ENCODE measurements at places on chromosomes 12 and 14.

DNA sequence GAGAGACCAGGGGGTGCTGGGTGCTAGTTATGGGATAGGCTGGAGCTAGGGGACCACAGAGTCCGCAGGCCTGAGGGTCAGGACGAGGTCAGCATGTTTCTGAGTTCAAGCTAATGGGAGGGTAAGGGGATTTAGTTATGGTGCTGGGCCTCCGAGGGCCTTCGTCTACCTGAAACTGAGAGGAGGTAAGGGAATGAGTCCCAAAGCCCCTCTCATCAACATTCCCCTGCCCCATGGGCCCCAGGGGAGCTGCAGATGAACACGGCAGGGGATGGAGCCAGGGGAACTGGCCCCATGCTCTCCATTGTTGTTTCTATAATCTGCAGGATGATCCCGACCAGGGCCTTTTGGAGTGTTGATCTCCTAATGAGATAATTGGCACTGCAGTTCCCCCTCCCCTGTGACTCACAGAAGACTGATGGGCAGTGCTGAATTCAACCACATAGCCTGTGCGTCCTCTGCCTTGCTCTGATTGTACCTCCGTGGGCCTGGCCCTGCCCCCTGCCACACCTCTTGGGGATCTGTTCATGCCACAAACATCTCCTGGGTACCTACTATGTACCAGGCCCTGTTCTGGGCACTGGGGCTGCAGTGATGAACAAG lies 21.4 kb downstream of the FAIM2 start:
- no peak for DNase-seq

DNA sequence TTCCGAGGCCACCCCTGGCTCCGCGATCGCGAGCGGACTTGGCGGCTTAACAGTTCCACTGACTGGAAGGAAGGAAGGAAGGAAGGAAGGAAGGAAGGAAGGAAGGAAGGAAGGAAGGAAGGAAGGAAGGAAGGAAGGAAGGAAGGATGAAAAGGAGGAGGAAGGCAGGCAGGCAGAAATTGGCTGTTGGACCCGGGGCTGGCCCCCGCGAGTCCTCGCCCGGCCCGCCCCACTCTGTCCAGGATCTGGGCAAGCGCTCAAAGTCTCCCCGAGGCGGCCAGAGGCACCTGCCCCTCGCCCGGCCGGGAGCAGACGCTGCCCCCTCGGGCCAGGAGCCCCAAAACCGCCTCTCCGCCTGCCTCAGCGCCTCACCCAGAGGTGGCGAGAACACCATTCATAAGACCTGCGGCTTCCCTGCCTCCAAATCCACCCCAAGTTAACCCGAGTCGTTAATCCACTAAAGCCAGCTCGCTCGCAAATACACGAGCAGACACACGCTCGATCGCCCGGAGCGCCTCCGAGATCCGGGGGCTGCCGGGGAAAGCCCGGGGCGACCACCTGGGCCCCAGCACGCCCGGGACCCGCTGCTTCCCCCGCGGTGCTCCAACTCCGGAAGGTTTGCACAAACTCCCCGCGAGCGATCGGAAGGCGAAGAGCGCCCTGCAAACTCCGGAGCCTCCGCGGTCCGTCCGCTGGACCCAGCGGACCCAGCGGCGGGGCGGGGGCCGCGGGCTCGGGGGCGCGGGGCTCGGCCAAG lies 844 bp downstream of the DPF3 start:
- DNase-seq = no peak

DNA sequence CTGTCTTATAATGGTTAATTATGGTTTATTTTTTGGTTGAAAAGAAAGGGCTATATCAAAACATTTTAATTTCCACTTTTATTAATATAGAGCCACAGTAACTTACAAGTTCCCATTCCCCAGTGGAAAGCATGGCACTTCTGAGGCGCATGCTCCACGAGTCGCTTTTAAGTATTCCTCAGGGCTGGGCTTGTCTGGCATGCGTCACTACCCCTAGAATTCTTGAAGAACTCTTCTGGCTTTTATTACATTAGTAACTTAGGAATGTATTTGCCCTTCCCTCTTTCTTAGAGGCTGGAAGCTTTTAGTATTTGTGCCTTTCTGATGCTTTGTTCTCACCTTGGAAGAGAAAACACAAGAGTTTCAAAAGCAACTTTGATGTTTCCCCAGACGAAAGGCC lies 81.1 kb downstream of the ESR2 start:
- DNase-seq = no peak

- DNase-seq = no peak
These were observed 167.9 kb downstream of the PHETA1 start for GRCh38 chr12:111201036-111201435.

DNA sequence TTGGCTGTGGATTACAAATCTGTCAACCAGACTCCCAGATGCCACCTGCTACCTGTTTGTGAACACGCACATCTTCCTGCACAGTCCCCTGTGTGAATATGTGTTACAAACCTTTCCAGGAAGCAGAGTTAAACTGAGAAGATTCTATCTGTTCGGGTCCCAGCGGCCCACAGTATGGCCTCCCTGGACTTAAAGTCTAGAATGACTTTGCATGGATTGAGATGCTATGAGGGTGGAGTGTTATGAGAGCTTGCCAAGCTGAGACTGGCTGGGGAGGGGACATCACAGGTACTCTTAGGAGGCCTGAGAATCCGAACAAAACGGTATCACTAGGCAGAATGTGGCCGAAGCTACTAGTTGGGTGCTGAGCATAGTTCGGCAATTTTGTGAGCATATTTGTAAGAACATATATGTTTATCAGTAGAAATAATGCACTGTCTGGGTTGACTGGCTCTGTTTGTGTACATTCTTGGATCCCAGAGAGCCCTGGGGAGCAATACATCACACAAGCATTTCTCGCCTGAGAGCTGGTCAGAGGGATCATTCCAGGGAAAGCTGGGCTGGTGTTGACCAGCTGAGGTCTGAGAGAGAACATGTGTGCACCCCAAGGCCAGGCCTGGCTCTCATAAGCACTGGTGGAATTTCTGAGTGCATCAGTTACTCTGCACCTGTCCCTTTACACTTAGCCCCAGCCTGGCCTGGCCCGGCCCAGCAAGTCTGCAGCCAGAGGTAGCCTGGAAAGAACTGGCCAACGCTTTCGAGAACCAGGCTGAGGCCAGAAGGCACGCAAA lies 29.8 kb upstream of the LTBP2 start:
- DNase-seq = no peak

- no peak for DNase-seq
These were observed 47.2 kb upstream of the LDHB start for GRCh38 chr12:21704847-21705246.

- no peak for DNase-seq
These were observed 6.6 kb downstream of the DCAF4 start for GRCh38 chr14:72932893-72933292.

Data from left kidney (tissue), 8 donors.